Tracheal epithelial cell (primary cell): ENCODE measurements at places on chromosomes 16 and 17. TPM values are rescaled to one million over a fixed set of nuclear protein-coding genes. Genes with fewer than 3 reads are reported as not detected.

EIF5A gene
- total RNA-seq, result 273 and 472 TPM in 2 replicates

NPIPA3 gene
- total RNA-seq, result 0.48 TPM in 1 of 2 replicates, not detected in the other

ABCC12 gene
- not detected in 2 replicates for total RNA-seq

COX11 gene
- total RNA-seq, result 28.1 and 83.9 TPM in 2 replicates

SLC52A1 gene
- 0.48 and 1.7 TPM in 2 replicates for total RNA-seq

WDR59 gene
- total RNA-seq, result 6.4 and 12.0 TPM in 2 replicates

LGALS9B gene
- total RNA-seq, result not detected in 2 replicates

PRKCB gene
- 0.21 TPM in 1 of 2 replicates, not detected in the other for total RNA-seq

TMC5 gene
- total RNA-seq, result 0.43 TPM in 1 of 2 replicates, not detected in the other

RAB37 gene
- 0.48 and 0.64 TPM in 2 replicates for total RNA-seq

KRT31 gene
- 0.24 TPM in 1 of 2 replicates, not detected in the other for total RNA-seq

DOC2A gene
- 0.72 TPM in 1 of 2 replicates, not detected in the other for total RNA-seq

DRC7 gene
- total RNA-seq, result not detected in 2 replicates

ADAM11 gene
- total RNA-seq, result 0.21 TPM in 1 of 2 replicates, not detected in the other

MYH11 gene
- total RNA-seq, result under 0.01 TPM in 1 of 2 replicates, not detected in the other

KCNJ18 gene
- not detected in 2 replicates for total RNA-seq

SOCS3 gene
- 10.4 and 28.0 TPM in 2 replicates for total RNA-seq

PROCA1 gene
- total RNA-seq, result 0.24 and 0.64 TPM in 2 replicates

SNAI3 gene
- under 0.01 TPM in 1 of 2 replicates, not detected in the other for total RNA-seq
